ENCODE measurements at places on chromosomes 3 and 15.

DNA sequence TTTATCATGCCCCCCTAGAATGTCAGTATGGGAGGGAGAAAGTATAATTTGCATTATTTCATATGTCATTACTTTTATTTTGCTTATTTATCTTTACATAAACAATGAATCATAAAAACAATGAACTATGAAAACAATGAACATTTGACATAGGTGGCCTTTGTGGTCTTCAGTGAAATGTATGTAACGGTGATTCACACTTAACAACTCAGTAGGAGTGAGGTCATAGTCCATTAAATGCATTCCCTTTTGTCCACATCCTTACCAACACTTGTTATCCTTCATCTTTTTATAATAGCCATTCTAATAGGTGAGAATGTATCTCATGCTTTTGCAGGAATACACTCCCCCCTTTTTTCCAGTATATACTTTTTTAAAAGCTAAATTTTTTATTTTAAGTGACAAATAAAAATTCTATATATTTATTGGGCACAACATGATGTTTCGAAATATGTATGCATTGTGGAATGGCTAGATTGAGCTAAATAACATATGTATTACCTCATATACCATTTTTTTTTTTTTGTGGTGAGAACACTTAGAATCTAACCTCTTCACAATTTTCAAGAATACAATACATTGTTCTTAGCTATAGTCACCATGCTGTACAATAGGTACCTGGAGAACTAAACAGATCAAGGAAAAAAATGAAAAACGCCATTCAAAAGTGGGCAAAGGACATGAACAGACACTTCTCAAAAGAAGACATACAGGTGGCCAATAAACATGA lies 189.5 kb downstream of the WDR72 start:
- DNase-seq, result no peak

- DNase-seq, result no peak
Observed at GRCh38 chr15:92989470-92989869, 89.3 kb downstream of the CHD2 start.

DNA sequence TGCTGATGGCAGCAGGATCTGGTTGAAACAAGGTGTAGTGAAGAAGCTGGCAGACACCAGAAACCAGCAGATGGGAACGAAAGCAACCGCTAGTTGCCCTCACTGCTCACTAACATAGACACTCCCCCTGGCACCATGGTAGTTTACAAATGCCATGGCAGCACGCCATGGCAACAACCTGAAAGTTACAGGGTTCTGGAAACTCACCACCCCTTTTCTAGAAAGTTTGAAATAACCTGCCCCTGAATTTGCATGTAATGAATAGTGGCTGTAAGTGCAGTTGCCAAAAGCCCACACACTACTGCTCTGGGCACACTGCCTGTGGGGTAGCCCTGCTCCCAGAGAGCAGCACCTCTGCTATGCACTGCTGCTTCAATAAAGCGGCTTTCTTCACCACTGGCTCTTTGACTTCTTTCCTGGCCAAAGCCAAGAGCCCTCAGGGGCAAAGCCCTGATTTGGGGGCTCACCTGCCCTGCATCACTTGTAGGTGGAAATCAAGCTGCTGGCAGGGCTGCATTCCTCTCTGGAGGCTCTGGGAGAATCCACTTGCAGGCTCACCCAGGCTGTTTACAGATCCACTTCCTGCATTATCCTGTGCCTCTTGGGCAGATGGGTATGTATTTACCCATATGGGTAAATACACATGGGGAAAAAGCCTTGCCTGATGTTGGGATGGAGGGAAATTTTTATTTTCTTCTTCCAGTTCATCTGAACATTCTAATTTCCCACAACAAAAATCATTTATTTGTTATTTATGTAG lies 2.0 kb upstream of the GP9 start:
- DNase-seq, result peak; percentile 55

GRCh38 chr15:41891946-41892345 lies 1.9 kb downstream of the SPTBN5 start:
- peak; percentile 92 for DNase-seq

DNA sequence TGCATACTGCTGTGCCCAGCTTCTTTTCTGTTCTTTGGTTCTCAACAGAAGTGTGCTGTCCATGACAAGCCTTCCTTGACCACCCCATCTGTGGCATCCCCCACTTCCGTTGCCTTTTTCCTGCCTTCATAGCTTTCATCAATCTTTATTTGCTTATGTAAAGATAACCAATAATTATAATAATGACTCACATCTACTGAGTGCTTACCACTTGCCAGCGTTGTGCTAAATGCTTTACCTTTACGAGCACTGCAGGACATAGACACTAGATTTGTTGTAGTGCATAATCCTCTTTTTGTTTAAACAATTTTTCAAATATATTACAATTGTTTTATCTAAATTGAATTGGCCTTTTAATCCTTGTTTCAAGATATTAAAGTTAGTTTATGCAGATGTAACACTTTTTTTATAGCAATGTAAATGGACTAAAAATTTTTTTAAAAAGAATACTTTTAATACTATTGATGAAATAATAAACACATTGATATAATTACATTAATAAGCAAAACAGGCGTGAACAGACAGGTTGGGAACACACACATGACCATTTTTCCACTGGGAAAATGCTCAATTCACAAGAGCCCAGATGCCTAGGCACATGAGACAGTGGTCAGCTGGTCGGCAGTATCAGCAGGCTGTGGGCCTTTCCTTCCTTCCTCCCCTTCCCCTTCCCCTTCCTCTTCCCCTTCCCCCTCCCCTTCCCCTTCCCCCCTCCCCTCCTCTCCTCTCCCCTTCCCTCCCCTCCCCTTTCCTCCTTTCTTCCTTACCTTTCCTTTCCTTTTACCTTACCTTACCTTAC lies 42.5 kb downstream of the TRAK1 start:
- DNase-seq, result peak; percentile 6

DNA sequence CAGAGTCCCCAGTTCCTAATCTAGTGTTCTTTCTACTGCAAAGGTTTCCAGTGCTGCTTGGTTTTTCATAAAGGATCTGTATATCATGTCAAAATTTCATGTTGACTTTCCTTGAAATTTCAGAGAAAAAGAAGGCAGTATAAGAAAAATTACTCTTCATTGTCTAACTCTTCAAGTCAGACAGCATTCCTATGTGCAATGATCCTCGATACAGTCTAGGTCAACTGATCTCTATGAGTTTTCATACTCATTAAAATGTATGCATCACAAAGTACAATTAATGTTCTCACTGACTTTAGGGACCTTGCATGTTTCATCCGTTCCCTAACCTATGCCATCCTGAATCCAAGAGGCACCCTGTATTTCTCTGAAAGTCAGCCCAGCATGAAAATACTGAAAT lies 317.3 kb downstream of the ZBTB20 start:
- no peak for DNase-seq

DNA sequence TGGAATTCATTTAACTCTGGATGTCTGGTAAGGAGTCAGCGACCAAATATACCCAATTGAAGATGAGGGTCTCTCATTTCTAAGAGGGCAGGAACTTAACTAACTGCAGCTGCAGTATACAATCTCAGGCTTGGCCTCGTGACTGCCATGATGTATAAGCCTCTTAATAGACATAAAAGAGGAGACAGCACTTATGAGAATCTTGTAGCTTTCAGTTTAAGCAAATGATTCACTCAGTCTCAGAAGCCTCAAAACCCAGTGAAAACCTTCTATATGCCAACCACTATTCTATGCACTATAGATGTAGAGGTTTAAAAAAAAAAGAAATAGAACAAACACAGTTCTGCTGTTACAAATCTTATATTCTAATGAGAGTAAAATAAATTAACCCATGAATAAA lies 513.9 kb downstream of the TBL1XR1 start:
- DNase-seq, result no peak

GRCh38 chr15:87490666-87491065 lies 765.9 kb downstream of the NTRK3 start:
- DNase-seq, result no peak

DNA sequence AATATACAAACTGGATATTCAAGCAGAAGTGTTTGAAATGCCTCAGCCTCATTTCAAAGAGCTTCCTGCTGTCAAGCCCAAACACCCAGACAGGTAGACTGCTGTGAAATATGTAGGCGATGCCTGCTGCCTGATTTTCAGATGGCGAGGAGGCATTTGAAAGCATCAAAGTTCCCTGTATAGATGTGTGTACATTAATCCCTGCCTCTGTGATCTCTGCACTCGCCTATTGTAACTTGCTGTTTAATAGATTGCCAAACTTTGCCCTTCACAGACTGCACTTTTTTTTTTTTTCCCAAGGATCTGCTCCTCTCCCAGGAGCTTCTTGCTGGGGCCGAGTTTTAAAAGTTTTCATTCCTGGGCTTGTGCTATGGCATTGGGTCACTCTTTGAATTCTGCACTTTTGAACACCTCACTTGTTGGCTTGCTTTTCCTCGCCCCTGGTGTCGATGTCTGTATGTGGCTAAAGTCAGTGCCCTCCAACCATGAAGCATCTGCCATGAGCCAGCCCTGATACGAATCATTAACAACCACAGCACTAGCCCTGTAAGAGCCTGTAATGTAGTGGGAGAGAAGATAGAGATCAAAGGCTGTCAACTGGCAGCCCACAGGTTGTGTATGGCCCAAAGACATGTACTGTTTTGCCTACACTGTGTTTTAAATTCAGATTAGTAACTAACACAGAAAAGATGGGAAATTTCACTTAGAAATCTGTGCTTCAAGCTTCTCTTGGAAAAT lies 287.6 kb upstream of the ICE2 start:
- DNase-seq, result peak; percentile 4

DNA sequence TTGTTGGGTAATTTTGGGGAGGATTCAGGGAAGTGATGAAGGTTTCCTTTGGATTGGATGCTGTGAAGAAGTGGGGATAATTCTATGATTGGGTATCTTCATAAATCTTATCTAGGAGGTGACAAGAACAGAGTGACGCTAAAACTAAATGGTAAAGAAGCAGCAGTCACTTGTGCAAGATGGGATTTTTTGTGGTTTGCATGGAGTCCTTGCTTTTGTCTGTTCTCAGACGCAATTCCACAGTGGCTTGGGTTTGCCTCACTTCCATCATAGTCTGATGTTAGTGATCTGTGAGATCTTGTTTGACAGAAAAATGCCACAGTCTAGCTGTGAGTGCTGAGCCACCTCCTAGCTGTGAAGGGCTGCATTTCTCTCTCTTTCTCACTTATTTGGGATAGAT lies 26.9 kb downstream of the GTF2E1 start:
- no peak for DNase-seq

GRCh38 chr15:70974004-70974832 lies 81.6 kb downstream of the LRRC49 start:
- no peak for DNase-seq

GRCh38 chr3:35137612-35138011 lies 501.7 kb upstream of the ARPP21 start:
- DNase-seq, result peak; percentile 3

DNA sequence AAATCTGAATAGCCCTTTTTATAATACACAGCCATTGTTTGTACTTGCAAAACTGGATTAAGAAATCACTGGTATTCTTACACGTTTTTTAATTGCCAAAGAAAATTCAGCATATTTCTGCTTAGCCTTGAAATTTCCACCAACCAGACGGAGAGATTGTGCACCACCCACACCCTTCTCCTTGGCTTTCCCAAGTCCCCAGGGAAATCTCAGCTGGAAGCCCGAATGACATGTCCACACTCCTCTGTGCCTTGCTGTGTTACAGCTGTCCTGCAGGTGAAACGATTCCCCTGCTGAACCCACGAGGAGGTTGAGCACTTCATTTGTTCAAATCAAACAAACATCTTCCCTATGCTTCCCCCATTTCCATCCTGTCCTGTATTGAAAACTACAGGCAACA lies 49.6 kb upstream of the PPARG start:
- no peak for DNase-seq

DNA sequence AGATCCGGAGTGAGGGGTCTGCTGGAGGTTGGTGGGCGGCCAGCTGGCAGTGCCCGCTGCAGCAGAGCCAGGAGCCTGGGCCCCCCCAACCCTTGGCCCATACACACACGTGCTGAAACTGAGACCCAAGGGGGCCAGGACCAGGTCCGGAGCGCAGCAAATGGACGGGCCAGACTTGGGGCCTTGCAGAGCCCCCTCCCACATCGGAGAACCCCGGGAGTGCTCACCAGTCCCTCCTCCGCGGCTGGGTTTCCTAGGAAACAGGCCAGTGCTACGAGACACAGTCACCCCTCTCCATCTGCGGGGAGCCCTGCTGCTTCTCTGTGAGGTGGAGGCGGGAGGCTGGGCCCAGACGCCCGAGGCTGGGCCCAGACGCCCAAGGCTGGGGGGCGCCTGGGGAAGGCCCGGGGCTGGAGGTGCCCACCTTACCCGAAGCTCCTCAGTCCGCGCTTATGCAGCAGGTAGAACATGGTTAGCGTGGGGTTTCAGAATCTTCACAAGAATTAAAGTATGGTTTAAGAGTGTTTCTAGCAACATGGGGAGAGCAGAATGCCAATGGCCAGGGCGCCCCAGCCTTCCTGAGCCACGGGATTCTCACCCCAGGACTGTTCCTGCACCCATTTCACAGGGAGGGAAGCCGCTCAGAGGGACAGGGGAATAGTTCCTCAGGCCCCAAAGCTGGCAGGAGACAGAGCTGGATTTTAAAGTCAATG lies 135.0 kb upstream of the PRR20G start:
- no peak for DNase-seq

DNA sequence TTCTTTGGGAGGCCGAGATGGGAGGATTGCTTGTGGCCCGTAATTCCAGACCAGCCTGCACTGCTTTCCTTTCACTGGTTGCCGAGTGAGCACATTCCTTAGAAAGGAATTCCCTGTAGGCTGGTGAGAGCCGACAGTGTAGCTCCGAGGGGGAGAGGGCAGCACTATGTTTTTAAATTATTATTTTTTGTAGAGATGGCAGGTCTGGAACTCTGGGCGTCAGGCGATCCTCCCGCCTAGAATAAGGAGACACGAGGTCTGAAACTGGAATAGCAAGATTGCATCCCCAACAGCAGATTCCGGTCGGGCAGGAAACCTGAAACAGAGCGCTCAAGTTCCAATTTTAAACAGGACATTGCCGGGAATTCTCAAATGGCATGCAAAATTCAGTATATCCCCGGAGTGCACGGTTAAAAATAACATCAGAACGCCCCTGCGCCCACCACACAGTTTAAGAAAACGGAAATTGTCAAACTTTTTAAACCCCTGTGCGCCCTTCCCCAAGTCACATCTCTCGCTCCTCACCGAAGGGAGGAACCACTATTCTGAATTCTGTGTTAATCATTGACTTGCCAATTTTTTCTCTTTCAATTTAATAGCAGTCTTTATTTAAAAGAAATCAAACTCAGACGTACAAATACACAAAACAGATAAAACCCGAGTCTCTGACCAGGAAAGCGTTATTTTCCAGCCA lies 643 bp upstream of the RNU5B-1 start:
- peak; percentile 32 for DNase-seq

DNA sequence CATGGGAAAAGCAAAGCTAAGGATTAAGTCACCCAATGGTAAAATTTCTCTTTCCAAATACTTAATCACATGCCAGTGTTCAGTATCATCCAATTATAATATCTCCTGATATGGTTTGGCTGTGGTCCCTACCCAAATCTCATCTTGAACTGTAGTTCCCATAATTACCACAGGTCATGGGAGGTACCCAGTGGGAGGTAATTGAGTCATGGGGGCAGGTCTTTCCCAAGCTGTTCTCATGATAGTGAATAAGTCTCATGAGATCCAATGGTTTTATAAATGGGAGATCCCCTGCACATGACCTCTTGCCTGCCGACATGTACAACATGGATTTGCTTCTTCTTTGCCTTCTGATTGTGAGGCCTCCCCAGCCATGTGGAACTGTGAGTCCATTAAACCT lies 26.1 kb upstream of the NMB start:
- DNase-seq, result no peak
